ENCODE measurements at places on chromosomes 12 and 14. TPM values are rescaled to one million over a fixed set of nuclear protein-coding genes. Genes with fewer than 3 reads are reported as not detected.

DNA sequence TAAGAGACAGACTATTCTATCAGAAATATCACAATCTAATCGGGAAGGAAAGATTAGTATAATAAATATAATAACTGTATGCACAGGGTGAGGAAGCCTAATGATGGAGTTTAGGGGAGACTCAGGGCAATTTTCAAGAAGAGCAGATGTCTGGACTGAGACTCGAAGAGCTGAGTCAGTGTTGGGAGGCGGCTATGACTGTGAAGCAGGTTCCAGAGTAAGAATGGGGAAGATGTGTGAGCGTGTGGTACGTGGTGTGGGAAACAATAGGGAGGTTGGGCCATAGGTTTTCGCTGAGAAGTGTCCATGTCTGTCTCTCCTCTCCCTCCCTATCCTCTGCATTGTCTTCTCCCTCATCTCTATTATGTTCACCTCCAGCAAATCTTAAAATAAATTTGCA lies 85.6 kb downstream of the LMO3 start:
- DNase-seq: no peak

- peak; percentile 91 for DNase-seq
These were observed 67.8 kb downstream of the HMGA2 start for GRCh38 chr12:65891987-65892481.

GRCh38 chr14:76484355-76484754 lies 108.4 kb downstream of the ESRRB start:
- DNase-seq: no peak

- DNase-seq: no peak
These were observed 4.9 kb upstream of the AQP6 start for GRCh38 chr12:49967777-49968250.

- DNase-seq: peak; percentile 42
These were observed 207.6 kb upstream of the FOXN3 start for GRCh38 chr14:89624500-89625156.

DNA sequence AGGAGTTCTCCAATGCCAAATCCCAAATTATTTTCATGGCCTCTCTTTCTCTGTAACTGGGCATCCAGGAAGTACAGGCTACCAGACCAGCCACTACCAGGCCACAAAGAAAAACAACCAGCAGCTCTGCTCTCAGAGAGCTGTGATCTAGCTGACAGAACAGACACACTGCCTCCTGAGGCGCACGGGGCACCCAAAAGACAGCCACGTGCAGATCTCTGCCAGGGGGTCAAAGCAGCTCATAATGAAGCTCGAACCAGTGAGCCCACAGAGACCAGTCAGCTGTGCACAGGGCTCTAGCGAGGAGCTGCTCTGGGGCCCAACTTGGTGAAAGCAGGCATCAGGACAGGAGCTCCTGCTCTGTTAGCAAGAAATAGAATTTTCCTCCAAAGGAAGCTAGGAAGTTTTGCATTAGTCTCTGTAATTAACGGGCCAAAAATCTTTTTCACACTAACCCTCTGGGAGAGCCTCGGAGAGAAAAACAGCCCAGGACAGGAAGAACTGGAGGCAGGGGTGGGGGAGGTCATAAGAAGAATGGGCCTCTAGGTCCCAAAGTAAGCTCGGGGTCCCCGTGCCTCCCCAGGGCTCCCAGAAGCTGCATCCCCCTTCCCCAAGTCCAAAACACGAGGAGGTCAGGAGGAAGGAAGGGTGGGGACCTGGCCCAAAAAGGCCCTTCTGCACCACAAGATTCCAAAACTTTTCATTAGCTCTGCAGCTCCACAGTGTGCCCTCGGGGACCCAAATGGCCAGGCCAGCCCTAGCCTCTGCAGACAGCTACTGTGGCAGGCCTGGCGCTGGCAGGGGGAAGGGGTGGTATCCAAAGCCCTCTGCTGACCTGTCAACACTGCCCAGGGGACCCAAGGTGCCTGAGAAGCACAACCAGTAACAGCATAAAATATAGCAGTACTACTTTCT lies 30.2 kb downstream of the ACTN1 start:
- no peak for DNase-seq

DNA sequence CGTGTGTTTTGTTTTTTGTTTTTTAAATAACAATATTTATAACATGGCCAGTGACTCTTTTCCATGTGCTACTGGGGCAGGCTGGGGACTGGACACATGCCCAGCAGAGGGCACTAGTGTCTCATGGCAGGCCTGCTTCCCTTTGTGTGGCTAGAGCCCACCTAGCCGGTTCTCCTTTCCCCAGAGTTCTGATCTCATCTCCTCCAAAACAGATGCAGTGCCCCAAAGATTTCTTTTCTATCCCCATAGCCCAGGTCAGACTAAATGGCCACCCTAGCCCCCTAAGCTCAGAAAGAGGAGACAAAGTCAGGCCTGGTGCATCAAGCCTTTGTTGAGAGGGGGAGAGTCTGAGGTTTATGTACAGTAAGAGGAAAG lies 21.2 kb downstream of the PRPF40B start:
- peak; percentile 90 for DNase-seq

GRCh38 chr14:71523630-71524319 lies 408.5 kb upstream of the RGS6 start:
- peak; percentile 48 for DNase-seq

DNA sequence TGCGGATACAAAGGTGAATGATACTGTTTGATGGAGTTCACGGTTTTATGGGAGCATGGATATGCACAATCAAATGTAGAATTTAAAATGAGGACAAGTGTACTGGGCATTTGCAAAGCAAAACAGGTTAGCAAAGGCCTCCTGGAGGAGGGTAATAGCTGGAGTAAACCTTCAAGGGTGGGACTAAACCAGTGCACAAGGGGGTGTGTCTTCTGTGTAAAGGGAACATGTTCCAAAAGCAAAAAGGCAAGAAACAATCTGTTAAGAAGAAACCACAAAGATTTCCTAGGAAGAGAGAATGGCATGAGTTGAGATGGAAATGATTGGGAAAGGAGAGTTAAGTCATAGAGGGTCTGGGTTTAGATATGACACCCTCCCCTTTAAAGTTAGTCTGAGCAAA lies 109.2 kb upstream of the SLCO1C1 start:
- DNase-seq: no peak

GRCh38 chr14:67442139-67442906 lies 30.4 kb upstream of the PLEK2 start:
- no peak for DNase-seq

DNA sequence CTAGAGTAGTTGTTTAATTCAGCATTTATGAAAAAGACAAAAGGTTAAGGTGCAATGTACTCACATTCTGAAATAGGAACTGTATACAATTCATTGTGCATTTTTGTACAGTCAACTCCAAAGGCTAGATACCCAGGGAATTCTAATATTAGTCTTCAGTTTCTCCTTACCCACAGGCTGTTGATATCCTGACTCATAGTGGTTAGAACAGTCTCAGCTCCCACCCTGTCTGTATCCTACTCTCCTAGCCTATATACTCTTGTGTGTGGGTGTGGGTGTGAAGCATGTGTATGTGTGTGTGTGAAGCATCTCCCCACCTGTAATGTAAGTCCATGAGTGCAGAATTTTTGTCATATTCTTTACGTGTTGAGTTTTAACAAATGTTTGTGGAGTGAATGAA lies 229.5 kb downstream of the NAV3 start:
- DNase-seq: no peak

DNA sequence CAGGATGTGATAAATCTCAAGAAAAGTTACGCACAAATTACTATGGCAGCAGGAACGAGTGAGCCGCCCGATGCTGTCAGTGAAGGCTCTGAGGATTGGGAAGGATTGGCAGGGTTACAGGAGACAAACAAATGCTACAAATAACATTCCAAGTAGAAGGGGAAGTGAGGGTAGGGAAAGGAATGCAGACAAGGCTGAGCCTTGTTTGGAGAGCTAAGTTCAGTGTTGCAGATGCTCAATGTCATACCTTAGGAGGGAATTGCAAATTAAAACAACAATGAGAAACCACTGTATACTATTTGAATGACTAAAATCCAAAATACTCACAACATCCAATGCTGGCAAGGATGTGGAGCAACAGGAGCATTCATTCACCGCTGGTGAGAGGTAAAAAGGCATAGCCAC lies 1.3 kb downstream of the CLEC9A start:
- DNase-seq: no peak

DNA sequence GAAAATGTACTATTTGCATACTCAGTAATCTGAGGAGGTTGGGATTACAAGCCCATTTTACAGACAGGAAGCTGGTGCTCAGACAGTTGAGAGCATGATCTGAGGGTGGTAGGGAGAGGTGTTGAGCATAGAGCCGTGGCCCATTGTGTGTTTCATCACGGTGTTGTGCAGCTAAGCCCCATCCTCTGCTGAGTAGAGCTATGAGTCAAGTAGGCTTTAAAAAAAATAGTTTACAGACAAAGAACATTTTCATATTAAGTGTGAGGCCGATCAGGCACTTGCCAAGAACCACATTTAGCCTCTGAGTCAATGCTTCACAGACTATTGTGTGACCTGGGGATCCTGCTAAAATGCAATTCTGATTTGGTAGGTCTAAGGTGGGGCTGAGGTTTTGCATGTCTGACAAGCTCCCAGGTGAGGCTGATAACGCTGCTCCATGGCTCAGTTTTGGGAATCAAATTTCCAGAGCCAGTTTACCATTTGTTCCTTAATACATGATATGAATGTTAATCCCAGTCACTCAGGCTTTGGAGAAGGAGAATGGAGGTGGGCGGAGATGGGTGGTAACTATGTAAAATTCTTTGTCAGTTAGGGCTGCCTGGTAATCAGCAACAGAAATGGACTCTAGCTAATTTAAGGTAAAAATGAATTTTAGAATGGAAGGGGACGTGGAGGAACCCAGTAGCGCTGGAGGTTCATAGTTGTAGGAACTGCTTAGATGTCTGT lies 22.2 kb downstream of the ZNF664 start:
- no peak for DNase-seq

DNA sequence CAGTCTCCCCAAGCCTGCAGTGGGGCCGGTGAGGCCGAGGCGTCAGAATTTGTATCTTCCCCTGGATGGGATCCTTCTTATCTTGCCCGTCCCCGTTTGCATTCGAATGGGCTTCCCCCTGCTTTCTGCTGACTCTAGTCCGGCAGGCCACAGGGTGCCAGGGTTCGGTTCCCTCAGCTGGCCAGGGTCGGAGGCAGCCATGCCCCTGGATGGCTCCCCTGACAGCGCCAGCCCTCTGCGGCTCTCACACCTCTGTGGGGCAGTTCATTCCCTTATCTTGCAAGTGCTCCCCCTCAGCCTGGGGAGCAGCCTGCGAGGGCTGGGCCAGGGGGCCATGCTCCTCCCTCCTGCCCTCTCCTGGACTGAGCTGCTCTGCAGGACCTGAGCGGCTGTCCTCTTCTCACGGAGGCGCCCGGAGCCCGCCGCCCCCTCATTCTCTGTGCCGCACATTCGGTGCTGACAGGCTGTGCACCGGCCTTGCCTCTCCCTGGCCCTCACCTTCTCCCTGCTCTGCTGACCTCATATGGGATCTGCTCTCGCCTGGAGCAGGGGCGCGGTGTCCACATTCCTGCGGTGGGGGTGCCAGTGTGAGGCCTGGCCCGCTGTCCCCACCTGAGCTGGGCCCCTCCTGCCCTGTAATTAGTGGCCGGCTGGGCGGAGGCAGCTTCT lies 32.8 kb downstream of the KIF26A start:
- DNase-seq: no peak

- DNase-seq: no peak
These were observed 44.1 kb downstream of the HRK start for GRCh38 chr12:116837097-116837496.

GRCh38 chr14:31097081-31097480 lies 70.9 kb upstream of the STRN3 start:
- no peak for DNase-seq

DNA sequence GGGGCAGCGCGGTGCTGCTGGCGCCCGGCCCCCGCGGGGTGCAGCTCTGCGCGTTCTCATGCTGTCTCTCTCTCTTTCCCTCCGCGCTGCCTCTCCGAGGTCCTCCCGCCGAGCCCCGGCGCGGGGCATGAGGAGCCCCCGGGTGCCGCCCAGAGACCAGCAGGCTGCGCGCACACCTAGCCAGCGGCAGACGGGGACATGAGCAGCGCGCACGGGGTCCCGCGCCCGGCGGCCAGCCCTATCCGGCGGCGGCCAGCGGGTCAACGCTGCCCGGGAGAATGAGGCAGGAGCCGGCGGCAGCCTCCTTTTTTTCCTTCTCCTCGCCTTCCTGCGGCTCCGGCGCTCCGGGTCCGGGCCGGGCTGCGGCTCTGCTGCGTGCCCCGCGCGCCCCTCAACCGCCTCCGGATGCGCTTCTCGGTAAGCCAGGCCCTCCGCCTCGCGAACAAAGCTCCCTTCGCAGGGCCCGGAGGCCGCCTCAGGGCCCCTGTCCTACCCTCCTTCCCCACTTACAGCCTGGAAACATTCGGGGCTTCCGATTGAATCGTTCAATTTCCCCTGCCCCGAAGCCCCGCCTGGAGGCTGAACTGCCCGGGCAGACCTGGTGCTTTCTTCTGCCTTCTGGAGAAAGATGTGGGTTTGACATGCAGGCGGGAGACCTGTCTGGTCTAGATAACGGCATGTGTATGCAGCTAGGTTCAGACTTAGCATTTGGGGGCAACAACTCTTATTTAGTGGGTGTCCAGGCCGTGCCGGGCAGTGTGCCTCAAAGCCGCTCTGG lies at the start of gene TUNAR:
Gene TUNAR, plus strand, starts transcription at position 72 of the 778 bp plus-strand sequence.
- DNase-seq: no peak

GRCh38 chr12:10540776-10541205 lies 35.1 kb downstream of the EIF2S3B start:
- no peak for DNase-seq

DNA sequence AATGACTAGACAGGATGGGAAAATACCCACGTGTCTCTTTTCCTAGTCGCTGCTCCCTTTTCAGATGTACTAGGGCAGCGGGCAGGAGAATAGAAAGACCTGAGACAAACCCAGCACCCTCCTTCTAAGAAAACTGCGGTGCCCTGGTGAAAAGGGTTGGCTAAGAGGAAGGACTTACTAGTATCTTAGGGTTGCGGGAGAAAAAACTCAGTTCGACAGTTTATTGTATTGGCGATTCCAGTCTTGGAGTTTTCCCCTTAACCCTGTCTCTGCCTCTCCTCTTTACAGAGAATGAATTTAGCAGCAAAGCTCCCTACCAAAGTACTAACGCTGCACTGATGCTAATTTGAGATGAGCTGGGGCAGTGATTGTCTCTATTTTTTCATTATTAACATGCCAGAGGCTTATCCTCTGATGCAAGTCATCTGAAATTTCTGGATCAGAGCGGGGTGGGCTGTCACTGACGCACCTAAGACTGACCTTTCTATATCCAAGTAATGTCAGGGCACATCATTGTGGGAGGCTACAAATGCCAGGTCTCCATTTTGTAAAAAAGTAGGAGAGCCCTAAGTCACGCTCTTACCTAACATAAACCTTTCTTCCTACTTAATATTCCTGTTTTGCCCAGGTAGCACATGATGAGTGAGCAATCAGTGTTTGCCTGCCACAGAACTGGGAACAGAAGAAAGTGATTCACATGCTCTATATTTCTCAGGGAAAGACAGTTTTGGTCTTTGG lies 916 bp upstream of the PAWR start:
- peak; percentile 21 for DNase-seq

- peak; percentile 69 for DNase-seq
These were observed 25.8 kb downstream of the LIMA1 start for GRCh38 chr12:50257236-50258166.

- DNase-seq: peak; percentile 37
These were observed 179.0 kb downstream of the SLC15A4 start for GRCh38 chr12:128644664-128645296.

The P2RX2 gene
- total RNA-seq: 3.4 TPM

The TOMM20L gene
- 0.74 TPM for total RNA-seq

The CD9 gene
- 406 TPM for total RNA-seq

The ERP27 gene
- total RNA-seq: 13.6 TPM

The SLC7A7 gene
- total RNA-seq: 65.2 TPM

The PTPRO gene
- total RNA-seq: 11.7 TPM

The AMDHD1 gene
- 0.51 TPM for total RNA-seq

The KERA gene
- total RNA-seq: 0.26 TPM

The TEX52 gene
- not detected for total RNA-seq

The CLEC2A gene
- not detected for total RNA-seq

The DBX2 gene
- not detected for total RNA-seq

The EIF2S3B gene
- total RNA-seq: 2.4 TPM

The WNT1 gene
- total RNA-seq: 0.20 TPM

The TPPP2 gene
- 0.65 TPM for total RNA-seq
